ENCODE measurements at places on chromosomes 13 and 19. TPM values are rescaled to one million over a fixed set of nuclear protein-coding genes. Genes with fewer than 3 reads are reported as not detected.

ICAM3 gene
- 7.7 TPM for total RNA-seq

DIRAS1 gene
- 4.8 TPM for total RNA-seq

GAMT gene
- 16.2 TPM for total RNA-seq

ODAD3 gene
- not detected for total RNA-seq

PRR22 gene
- total RNA-seq: 0.79 TPM

GRCh38 chr13:48151363-48152161, 56.7 kb upstream of the MED4 start:
- no peak for DNase-seq

DNA sequence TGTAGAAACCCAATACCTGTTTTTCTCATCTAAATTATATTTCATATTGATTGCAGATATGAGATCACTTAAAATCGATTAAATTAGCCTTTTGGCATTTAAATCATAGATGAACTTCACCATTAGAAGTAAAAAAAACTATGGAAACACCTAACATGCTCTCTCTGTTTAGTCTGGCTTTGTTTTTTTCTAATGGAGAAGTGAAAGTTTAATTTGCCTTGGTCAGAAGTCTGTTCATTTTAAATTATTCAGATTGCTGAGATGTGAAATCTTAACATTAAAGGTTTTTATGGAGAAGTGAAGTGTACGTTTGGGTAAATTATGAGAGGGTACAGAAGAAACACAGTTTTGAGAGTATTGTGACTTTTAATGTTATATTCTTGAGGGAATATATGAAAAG, 6.7 kb downstream of the SUGT1 start:
- DNase-seq: no peak

GRCh38 chr13:46116653-46117502, 12.0 kb upstream of the CPB2 start:
- no peak for DNase-seq

DNA sequence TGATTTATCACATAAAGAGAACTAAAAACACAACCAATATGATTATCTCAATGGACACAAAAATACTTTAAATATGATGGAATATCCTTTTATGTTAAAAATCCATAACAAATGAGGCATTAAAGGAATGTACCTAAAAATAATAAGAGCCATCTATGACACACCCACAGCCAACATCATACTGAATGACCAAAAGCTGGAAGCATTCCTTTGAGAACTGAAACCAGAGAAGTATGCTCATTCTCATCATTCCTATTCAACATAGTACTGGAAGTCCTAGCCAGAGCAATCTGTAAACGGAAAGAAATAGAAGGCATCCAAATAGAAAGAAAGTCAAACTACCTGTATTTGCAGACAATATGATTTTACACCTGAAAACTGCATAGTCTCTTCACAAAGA, 671.0 kb downstream of the SLITRK1 start:
- DNase-seq: no peak

- DNase-seq: no peak
These were observed 68.1 kb downstream of the ABCC4 start for GRCh38 chr13:95233026-95233635.

DNA sequence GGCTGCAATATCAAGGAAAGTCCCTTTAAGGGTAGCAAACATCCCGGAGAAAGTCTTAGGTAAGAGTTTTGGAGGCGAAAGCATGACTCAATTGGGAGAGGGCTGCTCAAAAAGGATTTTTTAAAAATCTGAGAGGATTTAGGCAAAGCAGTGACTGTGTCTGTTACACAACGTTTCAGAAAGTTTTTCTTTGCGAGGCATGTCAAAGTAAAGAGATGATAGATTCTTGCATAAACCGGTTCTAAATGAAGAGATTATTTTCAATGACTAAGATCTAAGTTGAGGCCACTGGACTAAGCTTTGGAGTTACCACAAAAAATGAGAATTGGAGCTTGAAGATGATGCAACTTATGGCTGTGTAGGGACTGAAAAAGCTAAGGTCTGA, 43.7 kb upstream of the ENOX1 start:
- DNase-seq: no peak

DNA sequence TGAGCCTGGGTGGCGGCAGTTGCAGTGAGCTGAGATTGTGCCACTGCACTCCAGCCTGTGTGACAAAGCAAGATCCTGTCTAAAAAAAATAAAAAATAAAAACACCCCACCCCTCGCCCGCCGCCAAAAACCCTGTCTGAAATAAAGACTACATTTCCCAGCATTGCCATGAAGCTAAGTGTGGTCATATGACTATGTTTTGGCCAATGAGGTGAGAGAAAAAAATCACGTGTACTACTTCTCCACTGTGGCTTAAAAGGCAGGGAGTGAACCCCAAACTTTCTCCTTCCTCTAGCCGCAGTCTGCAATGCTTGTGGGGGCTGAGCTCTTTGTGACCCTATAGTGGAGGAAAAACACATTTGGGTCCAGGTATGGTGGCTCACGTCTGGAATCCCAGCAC, 54.9 kb downstream of the COLGALT1 start:
- DNase-seq: no peak

GRCh38 chr13:88153353-88153752, 482.2 kb downstream of the SLITRK5 start:
- DNase-seq: no peak

- DNase-seq: no peak
These were observed 1.1 kb downstream of the ZNF625 start for GRCh38 chr19:12155324-12155860.

DNA sequence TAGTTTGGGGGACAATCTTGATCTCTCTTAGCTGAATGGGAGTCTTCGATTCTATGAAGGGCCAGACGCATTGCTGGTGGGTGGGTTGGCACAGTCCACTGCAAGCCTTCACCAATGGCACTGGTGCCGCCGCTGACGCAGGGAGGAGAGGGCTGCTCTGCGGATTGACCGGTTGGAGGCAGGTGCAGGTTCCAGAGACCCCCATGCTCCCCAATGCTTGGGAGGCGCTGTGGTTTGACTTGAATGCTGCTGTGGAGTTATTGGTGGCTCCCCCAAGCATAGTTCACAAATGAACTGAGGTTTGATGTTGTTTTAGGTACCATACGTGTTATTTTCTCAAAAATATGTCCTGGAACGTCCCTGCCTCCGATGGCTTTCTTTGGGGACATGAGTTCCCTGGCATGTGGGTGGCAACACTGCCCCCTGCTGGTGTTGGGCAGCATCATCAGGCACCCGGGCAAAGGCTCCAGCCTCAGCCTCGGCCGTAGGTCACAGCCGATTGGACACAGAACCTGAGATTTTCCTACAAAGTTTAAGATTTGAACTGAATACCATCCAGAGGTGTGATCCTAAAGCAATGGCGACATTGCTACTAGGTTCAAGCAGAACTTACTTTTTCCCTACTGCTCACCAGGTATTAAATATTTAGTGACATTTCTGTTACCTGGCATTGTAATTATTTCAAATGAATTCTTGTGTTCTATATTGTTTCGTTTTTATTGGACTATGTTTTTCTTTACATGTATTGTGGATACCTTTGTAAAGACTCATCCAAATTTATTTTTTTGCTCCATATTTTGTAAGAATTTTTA, 95.5 kb downstream of the ANKRD10 start:
- peak; percentile 69 for DNase-seq

- no peak for DNase-seq
These were observed 401.7 kb downstream of the IRS2 start for GRCh38 chr13:109384491-109385241.

- no peak for DNase-seq
These were observed 24.3 kb downstream of the NFILZ start for GRCh38 chr19:8654591-8655339.
